Endodermal cell (in vitro differentiated cells): ENCODE measurements at places on chromosomes 2 and 18. TPM values are rescaled to one million over a fixed set of nuclear protein-coding genes. Genes with fewer than 3 reads are reported as not detected.

GKN1 gene
- total RNA-seq: not detected in 2 replicates

EVX2 gene
- total RNA-seq: 0.05 TPM in 1 of 2 replicates, not detected in the other

SLC19A3 gene
- 0.68 and 0.86 TPM in 2 replicates for total RNA-seq

POTEI gene
- 0.07 to 0.33 TPM (median 0.13 TPM) in 3 replicates for total RNA-seq

ZSWIM2 gene
- not detected in 3 replicates for total RNA-seq

- H3K27ac ChIP-seq: no peak overlapping the region
- H3K27me3 ChIP-seq: no peaks in the 10 kb centered on the region
- no peak for DNase-seq
- no peak overlapping the region for H3K4me3 ChIP-seq
These were observed 166.0 kb downstream of the SRBD1 start for GRCh38 chr2:45445037-45445436.

DNA sequence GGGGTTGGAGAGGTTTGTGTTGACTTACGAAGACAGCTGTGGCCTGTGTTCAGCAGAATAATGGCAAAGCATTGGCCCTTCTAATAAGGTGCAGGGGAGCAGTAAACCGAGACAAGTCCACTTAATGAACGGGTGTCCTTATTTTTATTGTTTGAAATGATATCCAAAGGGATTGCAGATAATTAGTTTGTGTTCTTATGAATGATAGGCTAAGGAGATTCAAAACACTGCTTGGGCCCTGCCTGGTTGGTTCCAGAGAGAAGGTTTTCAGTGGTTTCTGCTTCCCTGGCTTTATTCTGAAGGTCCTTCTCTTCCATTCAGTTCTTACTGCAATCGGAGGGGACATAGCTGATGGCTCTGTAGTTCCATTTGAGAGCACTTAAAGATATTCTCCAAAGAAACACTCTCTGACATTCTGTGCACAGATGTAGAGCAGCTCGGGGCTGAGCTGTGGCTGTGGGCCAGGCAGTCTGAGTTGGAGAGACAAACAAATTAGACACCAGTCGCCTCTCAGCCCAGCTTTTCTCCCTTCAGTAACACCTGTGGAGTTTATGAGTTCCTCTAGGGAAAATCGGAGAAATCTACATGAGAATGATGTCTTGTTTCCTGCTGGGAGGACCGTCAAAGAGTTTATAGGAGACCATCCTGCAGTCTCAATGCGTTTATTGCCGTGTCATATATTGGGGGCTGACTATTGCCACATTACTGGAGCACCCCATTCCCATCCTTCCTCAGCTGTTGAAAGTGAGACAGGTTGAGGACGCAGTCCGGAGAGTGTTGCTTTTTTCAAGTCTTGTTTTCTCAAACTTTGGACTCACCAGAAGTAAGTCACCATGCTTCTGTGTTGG lies 6.5 kb downstream of the GREB1 start:
- no peak overlapping the region for H3K4me3 ChIP-seq
- DNase-seq: peak; percentile 57
- peaks cover 29% of the 10 kb centered on the region for H3K4me1 ChIP-seq
- H3K36me3 ChIP-seq: peaks cover 31% of the 10 kb centered on the region
- no peaks in the 10 kb centered on the region for H3K27me3 ChIP-seq

DNA sequence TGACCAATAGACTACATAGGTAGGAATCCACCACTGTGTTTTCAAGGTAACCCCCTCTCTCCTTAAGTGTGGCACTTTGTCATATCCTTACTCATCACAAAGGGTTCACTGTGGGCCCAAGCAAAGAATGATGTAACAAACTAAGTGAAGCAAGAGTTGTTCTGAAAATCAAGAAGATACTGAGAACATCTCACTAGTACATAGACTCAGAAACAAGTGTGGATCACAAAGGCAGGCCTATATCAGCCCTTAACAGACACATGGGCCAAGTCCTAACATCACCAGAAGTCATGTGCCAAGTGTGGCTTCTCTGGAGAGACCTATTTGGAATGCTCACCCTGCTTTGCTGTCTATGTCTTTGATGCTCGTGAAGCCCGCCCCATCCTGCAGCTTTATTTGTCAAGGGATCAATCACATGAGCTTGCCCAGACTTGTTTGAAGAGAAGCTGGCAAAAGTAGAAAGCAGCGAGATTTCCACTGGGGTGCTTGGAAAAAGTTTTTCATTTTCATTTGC lies 131.2 kb upstream of the TTC39C start:
- no peak overlapping the region for H3K4me3 ChIP-seq
- no peaks in the 10 kb centered on the region for H3K36me3 ChIP-seq
- H3K4me1 ChIP-seq: no peaks in the 10 kb centered on the region
- no peaks in the 10 kb centered on the region for H3K27me3 ChIP-seq

DNA sequence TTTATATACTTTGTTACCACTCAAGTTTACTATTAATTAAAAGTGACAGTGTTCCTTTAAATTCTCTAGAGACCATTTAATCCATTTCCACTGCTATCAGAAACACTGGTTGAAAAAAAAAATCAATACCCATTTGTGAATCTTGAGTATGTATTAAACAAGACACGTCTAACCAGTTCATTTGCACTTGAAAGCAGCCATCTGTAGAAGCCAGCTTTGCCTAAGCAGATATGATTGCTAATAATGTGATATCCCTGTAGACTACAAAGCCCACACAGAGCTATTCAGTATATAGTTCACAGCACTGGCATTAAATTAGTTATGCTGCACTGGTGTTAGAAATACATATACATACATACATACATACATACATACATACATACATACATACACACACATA lies 111.8 kb upstream of the SP3 start:
- DNase-seq: no peak
- H3K4me3 ChIP-seq: no peak overlapping the region
- peaks cover 23% of the 10 kb centered on the region for H3K4me1 ChIP-seq
- no peaks in the 10 kb centered on the region for H3K27me3 ChIP-seq

DNA sequence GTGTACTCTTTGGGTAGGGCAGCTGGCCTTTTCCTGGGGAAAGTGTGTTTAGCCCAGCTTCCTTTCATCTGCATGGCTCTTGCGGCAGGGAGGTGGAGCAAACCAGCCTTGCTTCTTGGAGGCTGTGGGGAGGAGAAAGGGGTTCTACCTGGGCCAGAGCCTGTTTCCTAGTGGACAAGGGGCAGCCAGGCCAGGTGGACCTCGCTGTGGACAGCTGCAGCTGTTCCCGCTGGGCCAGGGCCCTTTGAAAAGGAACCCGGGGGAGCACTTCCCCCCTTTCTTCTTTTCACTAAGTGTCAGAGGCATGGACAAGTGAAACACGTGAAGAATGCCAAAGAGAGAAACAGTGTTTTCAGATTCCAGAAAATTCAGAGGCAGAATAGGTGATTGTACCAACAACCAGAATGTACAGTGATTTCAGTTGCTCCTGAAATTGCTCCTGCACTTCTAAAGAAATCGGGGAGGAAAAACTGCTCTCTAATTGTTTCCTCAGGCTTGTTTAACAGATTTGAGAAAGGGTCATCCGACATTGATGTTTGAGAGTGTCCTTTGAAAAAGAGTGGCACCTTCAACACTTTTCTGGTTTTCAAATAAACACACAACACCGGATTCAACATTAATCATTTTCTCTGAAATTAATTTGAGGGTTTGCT lies 3.9 kb downstream of the GLI2 start:
- peak; percentile 74 for DNase-seq
- no peaks in the 10 kb centered on the region for H3K36me3 ChIP-seq
- H3K4me1 ChIP-seq: peaks cover 10% of the 10 kb centered on the region
- H3K4me3 ChIP-seq: no peak overlapping the region

- no peak overlapping the region for H3K4me3 ChIP-seq
- no peaks in the 10 kb centered on the region for H3K27me3 ChIP-seq
- DNase-seq: no peak
- peaks cover 4% of the 10 kb centered on the region for H3K4me1 ChIP-seq
These were observed 219.6 kb upstream of the ID2 start for GRCh38 chr2:8462280-8462679.

GRCh38 chr18:48027401-48027963 lies 97.0 kb upstream of the SMAD2 start:
- no peaks in the 10 kb centered on the region for H3K36me3 ChIP-seq
- H3K4me3 ChIP-seq: no peak overlapping the region
- H3K4me1 ChIP-seq: no peaks in the 10 kb centered on the region
- no peaks in the 10 kb centered on the region for H3K27me3 ChIP-seq

DNA sequence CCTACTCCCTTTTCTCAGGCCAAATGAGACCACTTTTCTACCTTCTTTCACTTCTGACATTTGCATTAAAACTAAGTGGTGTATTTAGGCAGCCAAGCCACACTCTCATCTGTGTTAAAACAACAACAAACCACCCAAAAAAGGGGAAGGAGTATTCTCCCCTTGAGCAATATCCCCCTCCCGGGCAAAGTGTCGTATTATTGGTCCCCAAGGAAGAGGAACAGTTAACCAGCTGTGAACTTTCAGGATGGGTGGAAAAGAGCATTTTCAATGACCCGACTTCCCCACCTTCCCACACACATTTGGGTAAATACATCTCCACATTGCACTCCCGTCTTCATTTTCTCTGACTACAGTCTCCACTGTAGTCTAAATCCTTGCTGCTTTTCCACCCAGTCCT lies 44.3 kb downstream of the FEZ2 start:
- H3K4me1 ChIP-seq: no peaks in the 10 kb centered on the region
- H3K36me3 ChIP-seq: peaks cover 72% of the 10 kb centered on the region
- no peaks in the 10 kb centered on the region for H3K27me3 ChIP-seq
- no peak for DNase-seq
- no peak overlapping the region for H3K4me3 ChIP-seq

DNA sequence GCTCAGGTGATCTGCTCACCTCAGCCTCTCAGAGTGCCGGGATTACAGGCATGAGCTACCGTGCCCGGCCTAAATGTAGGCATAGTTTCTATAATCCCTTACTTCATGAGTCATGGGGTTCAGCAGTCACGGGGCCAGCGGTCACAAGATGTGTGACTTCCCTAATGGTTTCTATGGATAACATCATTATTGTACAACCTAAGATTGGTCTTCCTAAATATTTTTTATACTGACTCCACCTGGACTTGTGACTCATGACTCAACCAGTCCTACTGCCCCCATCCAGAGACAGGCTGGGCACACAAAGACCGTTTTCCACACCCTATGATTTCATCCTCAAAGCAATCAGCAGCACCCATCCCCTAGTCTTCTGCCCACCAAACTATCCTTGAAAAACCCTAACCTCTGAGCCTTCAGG lies 15.9 kb downstream of the FAM210A start:
- no peak for DNase-seq
- no peaks in the 10 kb centered on the region for H3K4me1 ChIP-seq
- H3K27ac ChIP-seq: no peak overlapping the region
- no peaks in the 10 kb centered on the region for H3K27me3 ChIP-seq
- peaks cover 12% of the 10 kb centered on the region for H3K36me3 ChIP-seq
- no peak overlapping the region for H3K4me3 ChIP-seq

GRCh38 chr2:144477281-144477956 lies 42.5 kb downstream of the ZEB2 start:
- no peak for DNase-seq
- no peaks in the 10 kb centered on the region for H3K36me3 ChIP-seq
- H3K27ac ChIP-seq: no peak overlapping the region
- H3K4me3 ChIP-seq: no peak overlapping the region

GRCh38 chr18:21203126-21203525 lies 38.9 kb upstream of the GREB1L start:
- DNase-seq: no peak
- H3K4me1 ChIP-seq: no peaks in the 10 kb centered on the region
- H3K27me3 ChIP-seq: peaks cover 4% of the 10 kb centered on the region
- H3K4me3 ChIP-seq: no peak overlapping the region
- no peaks in the 10 kb centered on the region for H3K36me3 ChIP-seq
- no peak overlapping the region for H3K27ac ChIP-seq

DNA sequence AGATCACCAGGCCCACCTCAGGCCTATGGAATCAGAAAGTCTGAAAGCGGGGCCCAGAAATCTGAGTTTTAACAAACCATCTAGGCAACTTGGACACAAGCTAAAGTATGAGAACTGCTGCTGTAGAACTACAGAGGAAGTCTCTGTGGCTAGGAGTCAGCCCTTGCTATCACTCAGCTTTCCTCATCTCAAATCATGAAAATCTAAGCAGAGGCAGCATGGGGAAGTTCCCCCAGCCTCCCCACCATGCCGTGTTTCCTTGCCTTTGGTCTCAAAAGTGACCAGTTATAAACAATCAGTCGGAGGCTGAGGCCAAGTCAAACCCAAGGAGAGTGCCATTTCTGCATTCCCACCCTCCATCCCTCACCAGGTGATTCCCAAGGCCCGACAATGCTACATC lies 404.7 kb downstream of the BCL11A start:
- H3K27me3 ChIP-seq: no peaks in the 10 kb centered on the region
- no peak for DNase-seq
- no peak overlapping the region for H3K27ac ChIP-seq
- H3K4me3 ChIP-seq: no peak overlapping the region

DNA sequence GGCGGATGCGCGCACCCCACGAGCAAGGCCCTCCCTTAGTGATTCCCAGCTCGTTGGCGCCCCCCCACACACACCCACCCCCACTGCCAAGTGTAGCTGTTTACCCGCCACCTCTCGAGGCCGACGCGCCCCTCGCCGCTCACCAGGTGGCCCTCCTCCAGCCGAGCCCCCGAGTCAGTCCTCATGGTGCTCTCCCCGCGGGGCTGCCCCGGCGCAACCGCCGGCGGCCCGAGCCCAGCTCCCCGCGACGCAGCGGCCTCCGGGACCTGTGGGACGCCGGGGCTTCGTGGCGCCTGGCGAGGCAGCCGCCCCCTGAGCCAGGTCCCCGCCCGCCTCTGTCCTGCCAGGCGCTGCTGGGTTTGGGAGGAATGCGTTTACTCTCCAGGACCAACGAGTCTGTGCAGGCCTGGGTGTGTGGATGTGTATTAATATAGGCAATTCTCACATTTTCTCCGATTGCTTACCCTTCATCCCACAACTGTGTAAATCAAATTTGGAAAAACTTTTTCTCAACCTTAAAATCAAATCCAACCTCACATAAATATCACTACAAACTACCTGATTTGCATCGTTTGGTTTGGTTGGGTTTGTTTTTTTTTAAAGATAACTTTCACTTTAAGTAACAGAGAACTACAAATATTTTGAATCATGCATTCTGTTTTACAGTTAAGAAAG lies at the start of gene TMEM237:
Gene TMEM237, minus strand, starts transcription at position 288 of the 675 bp plus-strand sequence. Its CDS starts 103 bp downstream, at position 185.
- no peak for DNase-seq
- H3K27ac ChIP-seq: peak within 1 kb of the TSS; percentile 88
- no peaks in the 10 kb centered on the region for H3K27me3 ChIP-seq
- H3K36me3 ChIP-seq: peaks cover 11% of the 10 kb centered on the region
- no peaks in the 10 kb centered on the region for H3K4me1 ChIP-seq
- H3K4me3 ChIP-seq: peak within 1 kb of the TSS; percentile 92

DNA sequence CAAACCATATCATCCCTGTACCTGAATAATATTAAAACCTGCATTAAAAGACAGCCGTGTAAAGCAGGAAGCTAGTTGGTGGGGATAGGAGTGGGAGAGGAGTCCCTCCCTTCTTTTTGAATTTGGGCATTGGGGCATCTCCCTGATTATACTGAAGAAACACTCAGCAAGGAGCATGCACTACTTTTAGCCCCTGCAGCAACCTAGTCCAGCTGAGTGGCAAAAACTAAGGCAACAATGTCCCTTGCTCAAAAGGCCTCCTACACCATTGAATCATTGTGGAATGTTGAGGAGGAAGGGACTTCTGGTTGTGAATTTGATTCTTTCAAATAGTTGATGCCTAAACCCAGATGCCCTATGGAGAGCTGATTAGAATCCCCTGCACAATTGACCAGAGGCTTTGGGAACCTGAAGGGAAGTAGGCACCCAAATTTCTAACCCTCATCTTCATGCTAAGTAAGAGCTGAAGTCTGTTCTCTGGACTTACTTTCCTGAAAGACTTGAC lies 111.7 kb downstream of the DDX1 start:
- H3K4me3 ChIP-seq: no peak overlapping the region
- H3K4me1 ChIP-seq: no peaks in the 10 kb centered on the region
- no peaks in the 10 kb centered on the region for H3K27me3 ChIP-seq
- no peaks in the 10 kb centered on the region for H3K36me3 ChIP-seq
- no peak for DNase-seq
- H3K27ac ChIP-seq: no peak overlapping the region
